Motor neuron (in vitro differentiated cells): ENCODE measurements at places on chromosomes 12 and 14. TPM values are rescaled to one million over a fixed set of nuclear protein-coding genes. Genes with fewer than 3 reads are reported as not detected.

The KRT82 gene
- total RNA-seq, result 0.14 and 0.34 TPM in 2 replicates

The KLRC3 gene
- not detected in 2 replicates for total RNA-seq

The GCH1 gene
- 2.2 and 2.3 TPM in 2 replicates for total RNA-seq

GRCh38 chr12:117819160-117819559, 149.6 kb downstream of the KSR2 start:
- no peak for ATAC-seq

GRCh38 chr12:87059231-87059630, 803.0 kb upstream of the MGAT4C start:
- no peak for ATAC-seq
